ENCODE measurements at places on chromosomes 12 and 14. TPM values are rescaled to one million over a fixed set of nuclear protein-coding genes. Genes with fewer than 3 reads are reported as not detected.

Gene FRS2
- total RNA-seq = 10.5 TPM

Gene SOX5
- total RNA-seq = not detected

Gene SERPINA6
- not detected for total RNA-seq

Gene SLCO1C1
- not detected for total RNA-seq

Gene EML1
- 0.56 TPM for total RNA-seq

Gene SMCO3
- not detected for total RNA-seq

Gene RNASE3
- not detected for total RNA-seq

DNA sequence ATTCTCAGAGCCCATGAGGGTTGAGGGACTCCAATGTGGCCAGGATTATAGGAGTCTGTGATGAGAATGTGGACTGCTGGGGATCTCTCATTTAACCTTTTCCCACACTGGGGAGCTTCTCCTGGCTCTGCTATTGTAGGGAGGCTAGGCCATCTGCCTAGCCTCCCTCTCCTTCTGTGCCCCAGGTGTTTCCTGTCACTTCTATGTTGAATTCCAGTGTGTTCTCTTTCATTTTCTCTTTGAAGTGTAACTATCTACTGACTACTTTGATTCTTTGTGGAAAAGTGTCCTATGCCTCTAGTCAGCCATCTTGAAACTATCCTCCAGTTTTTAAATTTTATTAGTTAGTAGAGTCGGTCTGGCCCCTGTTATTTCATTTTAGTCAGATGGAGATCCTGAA lies 53.4 kb upstream of the ABCD2 start:
- DNase-seq = no peak

GRCh38 chr14:94269156-94269555 lies 23.9 kb downstream of the SERPINA10 start:
- no peak for DNase-seq

DNA sequence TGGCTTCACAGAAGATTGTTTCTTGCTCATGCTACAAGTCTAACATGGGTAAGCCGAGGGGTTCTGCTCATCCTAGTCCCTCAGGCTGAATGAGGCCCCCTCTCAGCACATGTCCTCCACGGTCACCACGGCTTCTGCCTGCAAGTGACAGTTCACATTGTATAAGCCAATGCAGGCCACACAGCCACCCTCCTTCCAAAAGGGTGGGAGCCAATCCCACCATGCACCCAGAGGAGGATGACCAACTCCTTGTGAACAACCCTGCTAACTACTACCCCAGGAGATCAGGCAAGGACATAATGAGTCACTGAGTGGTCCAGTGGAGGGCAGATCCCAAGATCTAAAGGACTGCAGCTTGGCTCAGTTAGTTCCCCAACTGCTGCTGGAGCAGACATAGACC lies 6.1 kb downstream of the SPRING1 start:
- DNase-seq = no peak

DNA sequence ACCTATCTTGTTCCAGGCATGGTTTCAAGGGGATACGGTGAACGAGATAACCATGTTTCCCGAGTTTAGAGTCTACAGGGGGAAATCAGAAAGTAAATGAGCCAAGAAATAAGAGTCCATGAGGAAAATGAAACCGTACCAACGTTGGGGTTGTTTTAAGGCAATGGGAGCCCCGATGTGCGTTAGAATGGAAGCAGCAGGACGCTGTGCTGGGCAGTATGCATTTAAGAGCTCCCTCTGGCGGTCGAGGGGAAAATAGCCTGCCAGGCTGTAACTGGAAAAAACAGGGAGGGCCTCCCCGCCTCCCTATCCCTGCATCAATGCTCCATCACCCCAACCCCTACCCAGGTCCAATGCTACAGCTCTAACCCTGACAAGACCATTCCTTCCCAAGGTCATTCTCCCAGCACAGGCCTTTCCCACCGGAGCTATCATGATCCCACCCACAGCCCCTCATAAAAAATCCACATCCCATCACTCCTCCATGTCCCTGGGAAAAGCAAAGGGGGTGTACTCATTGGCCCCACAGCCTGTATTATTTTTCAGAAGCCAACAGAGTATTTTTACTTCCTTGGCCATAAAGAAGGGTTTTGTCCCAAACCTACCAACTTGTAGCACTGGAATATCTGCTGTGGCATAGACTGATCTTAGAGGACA lies 226.3 kb upstream of the NOS1 start:
- DNase-seq = peak; percentile 59

GRCh38 chr14:97280526-97280925 lies 483.3 kb downstream of the VRK1 start:
- DNase-seq = no peak

DNA sequence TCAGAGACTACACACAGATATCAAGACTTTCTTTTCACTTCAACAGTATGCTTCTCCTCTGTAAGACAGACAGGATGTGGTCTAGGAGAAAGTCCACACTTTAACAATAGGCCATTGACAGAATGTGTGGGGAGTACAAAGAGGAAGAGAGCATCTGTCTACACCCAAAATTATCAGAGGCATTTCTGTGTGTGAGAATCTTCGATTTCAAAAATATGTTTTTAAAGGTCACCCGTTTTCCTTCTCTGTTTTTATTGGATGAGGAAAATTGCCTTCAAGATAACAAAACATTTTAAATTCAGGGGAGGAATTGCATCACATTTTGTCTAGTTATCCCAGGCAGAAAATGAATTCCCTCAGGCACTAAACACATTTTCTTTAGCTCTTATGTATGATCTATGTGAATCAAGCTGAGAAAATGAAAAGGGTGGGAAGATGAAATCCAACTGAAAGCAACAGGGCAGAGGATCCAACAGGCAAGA lies 16.4 kb downstream of the NAV3 start:
- DNase-seq = no peak

- no peak for DNase-seq
Measured at GRCh38 chr14:55689981-55690871, 110.2 kb downstream of the KTN1 start.

DNA sequence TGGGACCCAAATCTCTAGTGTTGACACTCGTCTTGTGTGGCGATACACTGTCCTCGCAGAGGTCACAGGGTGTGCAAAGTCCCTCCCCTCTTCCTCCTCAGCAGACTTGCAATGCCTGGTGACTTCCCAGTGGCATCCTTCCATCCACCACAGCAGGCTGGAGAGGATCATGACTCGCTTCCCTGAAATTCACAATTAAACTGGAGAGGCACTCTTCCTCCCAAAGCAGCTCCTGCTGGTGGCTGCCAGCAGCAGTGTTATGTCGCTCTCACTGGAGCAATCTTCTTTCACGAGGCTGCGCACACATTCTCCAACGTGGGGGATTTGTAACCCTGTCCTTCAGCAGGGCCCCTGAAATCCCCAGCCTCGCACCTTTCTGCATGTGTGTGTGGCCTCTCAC lies 145.2 kb upstream of the TMCC3 start:
- no peak for DNase-seq

DNA sequence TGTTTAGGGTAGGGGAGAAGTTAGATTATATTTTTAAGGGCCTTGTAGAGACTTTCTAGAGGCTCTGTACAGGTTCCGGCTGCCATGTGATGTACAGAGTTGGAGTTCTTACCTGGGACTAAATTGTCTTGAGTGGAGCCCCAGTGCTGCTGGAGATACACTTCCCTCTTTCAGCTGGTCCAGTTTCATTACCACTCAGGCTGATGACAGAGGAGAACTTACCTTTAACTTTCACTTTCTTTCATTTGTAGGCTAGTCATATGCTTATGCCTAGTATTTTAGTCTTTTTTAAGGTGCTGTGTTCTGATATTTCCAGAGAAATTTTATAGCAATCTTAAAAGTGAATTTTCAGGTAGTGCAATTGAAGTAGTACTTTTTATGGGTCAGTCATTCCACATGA lies 117.3 kb downstream of the ERC1 start:
- no peak for DNase-seq

- no peak for DNase-seq
Measured at GRCh38 chr12:21379218-21379617, 6.5 kb downstream of the IAPP start.

DNA sequence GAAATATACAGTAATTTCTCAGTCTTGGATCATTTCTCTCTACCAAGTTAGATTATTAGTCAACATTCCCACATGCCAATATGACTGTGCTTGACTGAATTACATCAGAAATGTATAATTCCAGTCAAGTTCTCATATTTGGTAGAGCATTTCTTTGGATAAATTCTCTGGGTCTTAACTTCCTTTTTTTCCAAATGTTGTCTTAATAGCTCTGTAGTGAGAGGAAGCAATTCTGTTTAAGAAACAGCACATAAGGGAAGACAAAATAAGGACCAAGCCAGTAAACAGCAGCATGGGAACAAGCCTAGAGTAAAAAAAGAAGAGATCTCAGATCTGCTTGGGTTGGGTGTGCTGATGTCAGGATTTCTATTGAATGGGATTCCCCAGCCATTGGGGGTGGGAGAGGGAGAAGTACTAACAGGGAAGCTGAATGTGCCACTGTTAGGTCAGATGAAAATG lies 14.2 kb upstream of the DYRK2 start:
- no peak for DNase-seq

GRCh38 chr12:42053456-42053855 lies 91.2 kb downstream of the GXYLT1 start:
- no peak for DNase-seq

GRCh38 chr12:50018968-50019367 lies 6.3 kb downstream of the RACGAP1 start:
- DNase-seq = no peak

DNA sequence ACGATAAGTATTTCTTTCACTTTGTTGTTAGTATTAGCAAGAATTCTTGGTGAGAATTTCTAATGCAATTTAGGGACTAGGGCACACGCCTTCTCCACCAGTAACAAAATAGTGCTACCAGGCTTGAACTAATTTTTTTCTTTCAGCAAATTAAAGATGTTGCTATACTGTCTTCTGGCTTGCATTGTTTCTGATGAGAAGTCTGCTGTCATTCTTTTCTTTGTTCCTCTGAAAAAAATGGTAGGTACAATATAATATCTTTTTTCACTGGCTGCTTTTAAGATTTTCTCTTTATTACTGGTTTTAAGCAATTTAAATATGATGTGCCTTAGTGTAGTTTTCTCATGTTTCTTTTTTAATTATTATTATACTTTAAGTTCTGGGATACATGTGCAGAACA lies 171.2 kb downstream of the PCNX1 start:
- DNase-seq = no peak

DNA sequence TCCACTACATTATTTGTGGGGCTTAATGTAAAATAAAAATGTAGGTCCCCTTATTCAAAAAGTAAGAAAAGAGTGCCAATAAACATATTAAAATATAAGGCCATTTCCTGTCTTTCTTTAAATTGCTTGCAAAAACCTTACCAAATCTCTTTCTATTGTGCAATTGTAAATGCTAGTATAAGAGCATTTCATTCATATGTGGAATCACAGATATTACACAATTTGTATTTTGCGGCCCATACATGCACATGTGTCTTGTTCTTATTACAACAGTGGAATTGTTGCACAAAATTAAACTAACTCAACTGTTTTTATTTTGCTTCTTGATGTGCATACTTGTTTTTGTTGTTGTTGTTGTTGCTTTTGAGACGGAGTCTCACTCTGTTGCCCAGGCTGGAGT lies 20.1 kb upstream of the CRADD start:
- no peak for DNase-seq

GRCh38 chr12:100020370-100020769 lies 35.6 kb upstream of the ANKS1B start:
- no peak for DNase-seq

- no peak for DNase-seq
Measured at GRCh38 chr14:89078021-89078795, 253.8 kb downstream of the TTC8 start.

GRCh38 chr12:78636231-78636855 lies 228.2 kb upstream of the SYT1 start:
- no peak for DNase-seq

- peak; percentile 94 for DNase-seq
Measured at GRCh38 chr12:6533923-6534694, at the start of gene GAPDH. TSS of gene GAPDH (plus strand) at chr12:6534517. CDS start at chr12:6534833, 316 bp downstream.

GRCh38 chr12:15155271-15155670 lies 65.9 kb downstream of the RERG start:
- DNase-seq = no peak

DNA sequence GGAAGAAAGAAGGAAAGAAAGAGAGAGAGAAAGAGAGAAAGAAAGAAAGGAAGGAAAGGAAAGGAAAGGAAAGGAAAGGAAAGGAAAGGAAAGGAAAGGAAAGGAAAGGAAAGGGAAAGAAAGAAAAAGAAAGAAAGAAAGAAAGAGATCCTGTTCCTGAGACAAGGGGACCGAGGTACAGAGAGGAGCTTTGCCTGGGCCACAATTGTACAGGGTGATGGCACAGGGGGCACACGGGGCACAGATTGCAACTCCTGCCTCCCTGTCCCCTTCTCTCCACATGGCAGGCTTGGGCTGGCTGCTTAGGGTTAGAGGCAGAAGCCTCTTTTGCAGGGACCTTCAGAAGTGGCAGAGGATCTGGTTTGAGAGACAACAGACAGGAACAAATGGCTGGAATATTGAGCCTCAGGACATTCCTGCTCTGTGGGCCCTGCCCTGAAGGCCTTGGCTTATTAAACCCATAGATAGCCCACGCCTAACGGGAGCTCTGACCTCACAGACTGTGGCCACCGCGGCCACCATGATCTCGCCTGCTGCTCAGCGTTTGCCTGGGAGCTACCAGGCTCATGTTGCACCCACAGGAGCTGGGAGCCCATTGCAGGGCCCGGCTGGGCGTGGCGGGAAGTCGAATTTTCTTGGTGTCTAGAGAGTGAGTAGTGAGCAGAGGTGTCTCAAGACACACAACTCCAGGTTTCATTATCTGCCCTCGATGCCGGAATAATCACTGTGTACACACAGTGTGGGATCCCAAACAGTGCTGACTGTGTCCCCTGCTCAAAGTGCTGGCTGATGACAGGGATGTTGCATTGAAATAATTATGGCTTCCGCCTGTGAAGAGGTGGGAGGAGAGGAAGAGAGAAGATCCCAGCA lies 147.9 kb upstream of the NCOR2 start:
- DNase-seq = no peak

DNA sequence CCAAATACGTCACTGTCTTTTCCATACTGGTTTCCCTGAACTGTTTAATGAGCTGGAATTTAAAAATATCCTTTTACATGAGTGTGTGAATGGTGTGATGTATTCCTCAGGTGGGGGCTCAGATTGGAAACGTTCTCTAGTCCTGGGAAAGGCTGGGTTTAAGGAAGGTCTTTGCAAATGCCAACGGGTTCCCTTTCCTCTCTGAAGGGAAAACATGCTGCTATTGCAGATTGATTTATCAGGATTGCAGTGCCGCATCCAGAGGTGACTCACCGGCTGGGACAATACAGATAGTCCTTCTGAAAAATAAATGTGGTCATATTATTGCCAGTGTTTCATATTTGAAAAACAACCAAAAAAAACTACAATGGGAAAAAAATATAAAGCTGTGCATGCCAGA lies 193.1 kb upstream of the FLRT2 start:
- DNase-seq = no peak

- no peak for DNase-seq
Measured at GRCh38 chr14:93674343-93674742, 113.9 kb downstream of the PRIMA1 start.

GRCh38 chr12:14366209-14367039 lies 942 bp downstream of the ATF7IP start:
- DNase-seq = no peak

All from activated CD8-positive, alpha-beta T cell treated with anti-CD3 and anti-CD28 coated beads for 36 hours (primary cell).